Esophagus squamous epithelium (tissue), 5 donors: ENCODE measurements at places on chromosomes 16 and 17. TPM values are rescaled to one million over a fixed set of nuclear protein-coding genes. Genes with fewer than 3 reads are reported as not detected.

DNA sequence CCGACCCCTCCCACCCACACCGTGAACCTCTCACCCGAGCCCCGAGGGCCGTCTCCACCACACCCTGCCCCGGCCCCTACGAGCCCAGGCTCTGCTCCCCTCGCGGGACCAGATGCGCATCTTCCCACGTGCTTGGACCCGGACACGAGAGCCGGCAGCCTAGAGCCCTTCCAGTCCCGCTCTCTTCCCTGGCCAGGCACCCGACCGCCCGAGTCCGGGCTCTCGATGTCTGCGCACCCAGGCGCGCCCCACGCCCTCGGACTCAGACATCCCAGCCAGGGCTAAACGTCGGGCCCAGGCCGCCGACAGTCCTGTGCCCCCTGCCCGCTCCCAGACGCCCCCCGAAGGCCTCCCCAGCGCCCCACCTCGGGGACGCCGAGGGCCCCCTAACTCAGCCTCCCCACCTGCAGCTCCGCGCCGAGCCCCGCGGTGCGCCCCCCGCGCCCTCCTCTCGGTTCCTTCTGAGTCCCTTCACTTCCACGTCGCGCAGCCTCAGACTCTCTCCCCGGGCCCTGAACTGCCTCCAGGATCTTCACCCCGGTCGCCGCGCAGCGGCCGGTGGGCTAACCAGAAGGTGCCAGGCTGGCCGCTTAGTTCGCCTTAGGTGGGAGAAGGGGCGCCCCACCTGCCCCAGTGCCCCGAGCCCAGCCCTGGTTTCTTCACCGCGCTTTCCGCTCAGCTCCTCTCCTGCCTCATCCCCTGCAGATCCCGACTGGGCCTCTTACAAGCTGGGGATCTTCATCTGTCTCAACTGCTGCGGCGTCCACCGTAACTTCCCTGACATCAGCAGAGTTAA, 688 bp downstream of the ADAP2 start:
- DNase-seq, result no peak

- DNase-seq, result no peak
Measured at GRCh38 chr16:74029115-74029792, 267.4 kb upstream of the PSMD7 start.

DNA sequence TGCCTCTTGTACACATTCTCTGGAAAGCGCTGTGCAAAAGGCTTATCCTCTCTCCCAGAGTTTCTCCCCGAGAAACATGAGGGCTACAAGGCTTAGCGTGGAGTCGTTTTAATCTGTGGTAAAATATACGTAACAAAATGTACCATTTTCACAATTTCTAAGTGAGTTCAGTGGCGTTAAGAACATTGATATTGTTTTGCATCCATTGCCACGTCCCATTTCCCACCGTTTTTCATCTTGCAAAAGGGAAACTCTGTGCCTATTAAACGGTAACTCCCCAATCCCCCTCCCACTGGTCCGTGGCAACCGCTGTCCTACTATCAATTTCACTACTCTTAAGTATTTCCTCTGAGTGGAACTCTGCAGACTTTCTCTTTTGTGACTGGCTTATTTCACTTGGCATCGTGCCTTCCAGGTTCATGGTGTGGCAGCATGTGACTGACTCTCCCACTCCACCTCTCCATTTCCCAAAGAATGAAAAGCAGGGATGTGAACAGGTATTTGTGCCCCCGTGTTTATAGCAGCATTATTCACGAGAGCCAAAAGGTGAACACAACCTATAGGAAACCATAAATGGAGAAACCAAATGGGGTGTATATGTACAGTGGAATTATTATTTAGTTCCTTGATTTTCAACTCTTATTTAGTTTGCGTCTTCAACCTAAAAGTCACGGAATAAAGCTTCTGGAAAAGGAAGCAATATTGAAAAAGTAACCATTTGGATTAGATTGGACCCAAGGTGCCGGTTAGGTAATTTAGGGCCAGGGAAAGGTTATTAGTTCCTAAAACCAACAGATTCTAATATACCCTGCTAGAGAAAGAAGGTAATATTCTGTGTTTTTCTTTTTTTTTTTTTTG, 1.1 kb upstream of the USP32 start:
- no peak for DNase-seq

- no peak for DNase-seq
Measured at GRCh38 chr16:89345642-89346150, 128.2 kb downstream of the ZNF778 start.

DNA sequence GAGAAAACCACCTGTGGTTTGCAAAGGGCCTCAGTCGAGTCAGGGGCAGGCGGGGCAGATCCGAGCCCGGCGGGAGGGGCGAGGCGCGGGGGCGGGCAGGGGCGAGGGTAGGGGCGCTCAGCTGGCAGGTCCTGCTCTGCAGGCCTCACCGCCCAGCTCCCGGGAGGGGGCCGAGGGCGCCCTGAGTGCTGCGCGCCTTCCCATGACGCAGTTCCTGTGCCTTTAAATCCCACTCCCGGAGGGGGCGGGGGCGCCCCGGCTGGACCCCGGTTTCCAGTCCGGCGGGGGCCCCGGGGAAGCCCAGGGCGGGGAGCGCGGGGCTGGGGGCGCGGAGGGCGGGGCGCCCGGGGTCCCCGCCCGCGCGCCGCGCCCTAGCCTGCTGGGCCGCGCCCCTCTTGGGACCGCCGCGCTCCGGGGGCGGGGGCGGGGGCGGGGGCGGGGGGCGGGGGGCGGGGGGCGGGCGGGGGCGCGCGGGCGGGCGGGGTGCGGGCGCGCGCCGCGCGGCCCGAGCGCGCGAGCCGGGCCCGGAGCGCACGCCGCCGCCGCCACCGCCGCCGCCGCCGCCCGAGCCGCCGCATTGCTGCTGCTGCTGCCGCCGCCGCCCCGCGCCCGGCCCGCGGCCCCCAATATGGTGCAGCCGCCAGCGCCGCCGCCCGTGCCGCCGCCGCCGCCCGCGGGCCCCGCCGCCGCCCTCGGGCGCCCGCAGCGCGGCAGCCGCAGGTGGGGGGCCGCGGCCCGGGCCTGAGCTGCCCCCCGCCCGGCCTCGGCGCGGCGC, at the start of gene JPH3:
JPH3 (plus strand) TSS at position 508 of the 775 bp plus-strand sequence. CDS start 639 bp downstream, outside the sequence.
- no peak for DNase-seq

GRCh38 chr17:58364270-58364942, 12.4 kb upstream of the SUPT4H1 start:
- DNase-seq, result no peak

GRCh38 chr16:4328046-4328781, 12.3 kb downstream of the GLIS2 start:
- no peak for DNase-seq

DNA sequence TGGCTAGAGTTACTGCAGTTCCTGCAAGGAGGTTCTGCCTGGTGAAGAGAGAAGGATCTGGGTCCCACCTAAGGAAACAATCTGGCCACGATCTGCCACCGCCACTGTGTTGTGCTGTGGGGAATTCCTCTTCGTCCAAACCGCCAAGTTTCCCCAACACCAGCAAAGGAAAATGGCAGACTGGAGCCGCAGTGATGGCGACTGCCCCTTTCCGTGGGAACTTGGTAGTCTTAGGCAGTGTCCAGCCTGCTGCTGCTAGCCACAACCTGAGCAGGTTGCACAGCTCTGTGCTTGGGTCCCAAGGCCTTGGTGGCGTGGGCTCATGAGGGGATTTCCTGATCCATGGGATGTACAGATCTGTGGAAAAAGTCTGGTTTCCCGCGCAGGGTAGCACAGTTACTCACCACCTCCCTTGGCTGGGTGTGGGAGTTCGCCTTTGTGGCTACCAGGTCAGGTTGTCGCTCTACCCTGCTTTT, 28.6 kb downstream of the NFATC3 start:
- no peak for DNase-seq

DNA sequence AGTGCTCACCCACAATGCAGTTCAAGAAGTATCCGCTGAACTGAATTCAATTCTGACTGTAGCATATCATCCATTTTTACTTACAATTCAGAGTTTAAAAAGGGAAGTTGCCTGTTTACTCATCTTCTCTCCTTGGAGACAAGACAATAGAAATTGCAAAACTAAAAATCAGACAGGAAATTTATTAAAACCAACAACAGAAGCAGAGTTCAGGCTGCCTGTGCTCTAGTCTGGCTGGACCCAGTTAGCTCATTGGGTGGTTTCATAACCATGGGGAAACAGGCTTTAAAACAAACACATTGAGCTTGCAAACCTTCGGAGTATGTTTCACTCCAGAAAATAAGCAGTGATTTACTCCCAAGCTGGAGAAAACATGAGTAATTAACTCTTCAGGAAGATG, 321.4 kb downstream of the GRIN2A start:
- no peak for DNase-seq

PLXDC1 gene
- 1.2 TPM for total RNA-seq

ORC6 gene
- 10.8 TPM for total RNA-seq

COPRS gene
- 23.8 TPM for total RNA-seq

NKD1 gene
- 10.5 TPM for total RNA-seq

RGS9 gene
- 1.4 TPM for total RNA-seq

ATP2C2 gene
- total RNA-seq, result 25.8 TPM

SDR42E2 gene
- total RNA-seq, result not detected

CXCL16 gene
- total RNA-seq, result 17.2 TPM
